GM12878 (cell line): ENCODE measurements at places on chromosomes 3 and 15.

- no peak for DNase-seq
These were observed 124.1 kb downstream of the GADL1 start for GRCh38 chr3:30770387-30770786.

- no peak for DNase-seq
These were observed 89.7 kb upstream of the COL8A1 start for GRCh38 chr3:99548674-99549073.

GRCh38 chr15:75776065-75776423 is 63.4 kb upstream of the CSPG4 start:
- DNase-seq = no peak

GRCh38 chr3:69092030-69092516 is 7.3 kb downstream of the ARL6IP5 start:
- DNase-seq = no peak
